ENCODE measurements at places on chromosomes 5 and 9.

- no peak for DNase-seq
Observed at GRCh38 chr5:113425909-113426308, 8.9 kb downstream of the TSSK1B start.

GRCh38 chr5:158801893-158802292, 297.8 kb downstream of the EBF1 start:
- DNase-seq: no peak

DNA sequence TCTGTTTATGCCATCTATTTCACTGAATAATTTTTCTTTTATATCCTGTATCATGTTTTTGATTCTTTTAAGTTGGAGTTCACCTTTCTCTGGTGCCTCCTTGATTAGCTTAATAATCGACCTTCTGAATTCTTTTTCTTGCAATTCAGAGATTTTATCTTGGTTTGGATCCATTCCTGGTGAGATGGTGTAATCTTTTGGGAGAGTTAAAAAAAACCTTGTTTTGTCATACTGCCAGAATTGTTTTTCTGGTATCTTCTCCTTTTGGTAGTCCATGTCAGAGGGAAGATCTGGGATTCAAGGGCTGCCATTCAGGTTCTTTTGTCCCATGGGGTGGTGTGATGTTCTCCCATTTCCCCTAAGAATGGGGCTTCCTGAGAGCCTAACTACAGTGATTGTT, 800.8 kb upstream of the TYRP1 start:
- DNase-seq: no peak

DNA sequence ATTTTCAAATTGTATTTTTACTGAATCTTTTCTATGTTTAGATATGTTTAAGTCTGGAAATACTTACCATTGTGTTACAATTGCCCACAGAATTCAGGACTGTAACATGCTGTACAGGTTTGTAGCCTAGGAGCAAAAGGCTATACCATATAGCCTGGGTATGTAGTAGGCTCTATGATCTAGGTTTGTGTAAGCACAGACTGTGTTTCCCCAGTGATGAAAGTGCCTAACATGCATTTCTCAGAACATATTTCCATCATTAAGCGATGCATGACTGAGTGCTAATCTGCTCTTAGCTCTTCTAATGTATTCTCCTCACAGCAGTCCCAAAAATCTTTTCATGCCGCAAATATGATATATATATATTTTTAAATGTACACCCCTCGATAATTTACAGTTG, 166.7 kb upstream of the PPP2R2B start:
- no peak for DNase-seq

- no peak for DNase-seq
Observed at GRCh38 chr5:66306844-66307315, 162.8 kb downstream of the SREK1 start.

- no peak for DNase-seq
Observed at GRCh38 chr9:77961541-77961940, 70.1 kb downstream of the GNAQ start.

DNA sequence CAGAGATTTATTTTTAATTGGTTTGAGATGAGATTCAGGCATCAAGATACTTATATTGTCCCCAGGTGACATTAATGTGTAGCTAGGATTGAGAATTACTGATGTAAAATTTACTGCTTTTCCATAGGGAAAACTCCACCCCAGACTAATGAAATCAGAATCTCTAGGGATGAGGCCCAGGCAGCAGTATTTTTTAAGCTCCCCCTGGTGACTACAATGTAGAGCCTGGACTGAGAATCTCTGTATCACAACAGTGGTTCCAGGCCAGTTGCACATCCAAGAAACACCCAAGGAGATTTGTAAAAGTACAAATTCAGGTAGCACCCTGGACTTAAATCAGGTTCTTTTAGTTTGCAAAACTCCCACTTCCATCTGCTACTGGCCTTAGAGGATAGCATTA, 185.7 kb downstream of the MARCHF11 start:
- DNase-seq: no peak

- DNase-seq: no peak
Observed at GRCh38 chr9:78468231-78468630, 171.3 kb downstream of the PSAT1 start.

DNA sequence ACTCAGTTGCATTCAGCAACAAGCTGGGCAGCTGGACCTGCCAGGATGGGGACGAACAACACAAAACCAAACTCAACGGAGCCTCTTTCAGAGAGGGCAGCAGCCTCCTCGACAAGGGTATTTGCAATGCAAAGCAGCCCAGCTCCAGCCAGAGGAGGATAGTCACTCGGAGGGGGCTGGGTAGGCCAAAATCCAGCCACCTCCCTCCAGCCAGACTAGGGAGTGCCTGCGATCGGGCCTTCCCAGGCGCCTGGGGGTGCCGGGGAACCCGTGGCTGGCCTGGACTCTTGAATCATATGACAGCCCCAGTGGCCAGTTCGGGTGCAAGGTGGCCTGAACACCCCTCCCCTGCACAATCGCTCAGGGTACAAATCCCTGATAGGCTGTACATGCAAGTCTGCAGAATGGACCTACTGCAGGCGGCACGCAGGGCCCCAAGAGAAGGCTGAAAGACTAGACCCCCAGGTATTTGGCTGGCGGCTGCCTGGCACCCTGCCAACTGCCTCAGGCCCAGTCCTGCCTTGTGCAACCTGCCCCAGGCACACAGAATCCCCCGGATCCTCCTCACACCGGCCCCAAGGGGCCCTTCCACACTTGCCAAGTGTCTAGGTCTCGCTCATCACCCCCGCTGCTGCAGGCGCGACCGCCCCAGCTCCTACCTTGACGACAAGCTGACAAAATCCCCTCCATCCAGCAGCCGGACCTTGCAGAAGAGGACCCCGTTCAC, 1.3 kb downstream of the EEIG1 start:
- DNase-seq: no peak

Measured in HFF-Myc (cell line).